EH (cell line): ENCODE measurements at places on chromosomes 13 and 19.

DNA sequence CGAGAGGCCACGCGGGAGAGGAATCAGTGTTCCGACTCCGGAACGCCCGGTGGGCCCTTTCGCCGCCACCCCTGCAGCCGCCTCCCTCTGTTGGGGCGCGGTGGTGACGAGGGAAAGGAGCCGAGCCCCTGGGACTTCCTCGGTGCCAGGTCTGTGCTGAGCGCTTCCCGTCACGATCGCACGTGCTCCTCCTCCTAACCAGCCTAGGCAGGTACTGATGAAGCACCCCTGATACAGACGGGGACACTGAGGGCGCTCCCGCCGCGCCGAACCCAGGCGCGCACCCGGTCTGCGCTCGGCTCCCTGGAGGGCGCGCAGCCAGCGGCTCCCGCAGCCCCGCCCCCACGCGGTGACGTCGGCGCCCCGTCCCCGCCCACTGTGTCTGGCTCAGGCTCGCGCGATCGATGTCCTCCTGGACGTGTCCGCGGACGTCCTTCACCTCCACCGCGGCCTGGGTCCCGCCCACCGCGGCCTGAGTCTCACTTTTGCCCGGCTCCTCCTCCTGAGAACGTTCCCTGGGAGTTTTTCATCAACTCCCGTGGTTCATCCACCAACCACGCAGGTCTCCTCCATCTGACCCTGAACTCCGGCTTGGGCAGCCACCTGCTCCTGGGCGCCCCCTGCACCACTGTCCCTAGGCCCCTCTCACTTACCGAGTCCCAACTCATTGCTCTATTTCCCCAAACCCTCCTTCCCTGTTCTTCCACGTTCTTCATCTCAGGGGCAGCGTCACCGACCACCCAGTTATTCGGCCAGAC lies 2.6 kb upstream of the KLK15 start:
- peak; percentile 59 for DNase-seq

- DNase-seq, result no peak
Observed at GRCh38 chr19:44066305-44066704, 5.7 kb upstream of the ZNF284 start.

DNA sequence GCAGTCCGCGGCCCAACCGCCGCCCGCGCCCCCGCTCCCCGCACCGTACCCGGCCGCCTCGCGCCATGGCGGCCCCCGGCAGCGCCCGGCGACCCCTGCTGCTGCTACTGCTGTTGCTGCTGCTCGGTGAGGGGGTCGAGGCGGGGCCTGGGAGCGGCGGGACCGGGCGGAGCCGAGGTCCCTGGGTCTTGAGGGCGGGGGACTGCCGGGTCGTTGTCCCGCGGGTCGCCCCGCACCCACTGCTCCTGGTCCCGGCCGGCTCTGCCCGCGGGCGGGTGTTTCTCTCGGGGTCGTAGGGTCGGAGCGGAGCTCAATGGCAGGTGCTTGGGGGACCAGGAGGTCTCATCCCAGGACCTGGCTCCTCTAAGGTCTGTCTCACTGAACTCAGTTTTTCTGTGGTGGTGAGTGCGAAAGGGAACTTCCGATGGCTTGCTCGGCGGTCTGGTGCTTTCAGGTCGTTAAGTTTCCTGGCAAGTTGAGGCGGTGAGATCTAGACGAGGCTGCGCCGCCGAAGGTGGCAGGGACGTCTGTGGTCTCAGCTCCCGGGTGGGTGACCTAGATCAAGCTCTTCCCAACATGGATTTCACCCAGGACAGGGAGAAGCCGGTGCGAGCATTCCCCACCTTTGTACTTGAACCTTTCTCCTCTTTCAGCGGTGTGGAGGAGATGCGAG lies 467 bp downstream of the LAMP1 start:
- peak; percentile 38 for DNase-seq

GRCh38 chr13:91356919-91357612 lies 9.6 kb downstream of the MIR17HG start:
- no peak for DNase-seq

GRCh38 chr13:33245505-33246158 lies 39.9 kb downstream of the STARD13 start:
- no peak for DNase-seq

GRCh38 chr19:1438933-1439354 lies 748 bp downstream of the RPS15 start:
- no peak for DNase-seq

DNA sequence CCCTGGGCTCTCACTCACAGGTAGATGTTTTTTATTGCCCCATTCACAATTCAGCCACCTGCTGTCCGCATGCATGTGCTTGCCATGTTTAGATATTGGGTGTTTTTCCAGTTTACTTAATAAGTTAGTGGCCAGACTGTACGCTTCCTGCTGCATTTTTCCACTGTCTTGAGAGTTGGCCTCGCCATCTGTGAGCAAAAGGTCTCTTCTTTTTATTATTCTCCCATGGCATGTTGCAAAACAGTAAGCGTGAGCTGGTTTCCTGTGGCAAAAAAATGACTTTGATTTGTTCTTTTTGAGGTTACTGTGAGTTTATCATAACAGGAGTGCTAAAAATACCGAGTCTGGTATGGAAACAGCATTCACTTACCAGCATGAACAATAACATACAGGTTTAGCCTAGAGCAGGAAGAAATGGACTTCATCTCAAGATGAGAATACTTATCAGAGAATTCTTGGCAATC lies 46.0 kb downstream of the SAE1 start:
- peak; percentile 97 for DNase-seq

DNA sequence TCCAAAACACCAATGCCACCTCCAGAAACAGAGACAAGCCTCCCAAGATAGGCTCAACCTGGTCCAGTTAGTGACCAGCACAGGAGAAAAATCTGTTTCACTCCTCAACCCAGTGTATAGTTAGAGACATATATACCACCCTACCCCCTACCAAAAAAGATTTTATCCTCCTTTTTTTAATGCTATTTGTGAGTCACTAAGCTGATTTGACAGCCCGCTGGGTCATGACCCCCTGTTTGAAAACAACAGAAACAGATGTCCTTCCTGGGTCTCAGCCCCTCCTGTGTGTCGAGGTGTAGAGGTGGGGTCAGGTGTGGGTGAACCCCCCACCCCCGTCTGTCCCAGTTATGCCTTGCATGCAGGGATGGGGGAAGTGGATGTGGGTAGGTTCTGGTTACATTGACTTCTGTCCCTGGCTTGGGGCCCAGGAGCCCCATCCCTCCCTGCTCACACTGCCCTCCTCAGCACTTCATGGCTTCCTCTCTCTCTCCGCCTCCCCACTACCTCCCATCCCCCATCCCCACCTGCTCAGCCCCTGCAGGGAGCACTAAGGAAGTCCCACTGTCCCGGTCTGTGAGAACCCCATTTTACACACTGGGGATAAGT lies 14.0 kb upstream of the TOMM40 start:
- DNase-seq, result no peak

DNA sequence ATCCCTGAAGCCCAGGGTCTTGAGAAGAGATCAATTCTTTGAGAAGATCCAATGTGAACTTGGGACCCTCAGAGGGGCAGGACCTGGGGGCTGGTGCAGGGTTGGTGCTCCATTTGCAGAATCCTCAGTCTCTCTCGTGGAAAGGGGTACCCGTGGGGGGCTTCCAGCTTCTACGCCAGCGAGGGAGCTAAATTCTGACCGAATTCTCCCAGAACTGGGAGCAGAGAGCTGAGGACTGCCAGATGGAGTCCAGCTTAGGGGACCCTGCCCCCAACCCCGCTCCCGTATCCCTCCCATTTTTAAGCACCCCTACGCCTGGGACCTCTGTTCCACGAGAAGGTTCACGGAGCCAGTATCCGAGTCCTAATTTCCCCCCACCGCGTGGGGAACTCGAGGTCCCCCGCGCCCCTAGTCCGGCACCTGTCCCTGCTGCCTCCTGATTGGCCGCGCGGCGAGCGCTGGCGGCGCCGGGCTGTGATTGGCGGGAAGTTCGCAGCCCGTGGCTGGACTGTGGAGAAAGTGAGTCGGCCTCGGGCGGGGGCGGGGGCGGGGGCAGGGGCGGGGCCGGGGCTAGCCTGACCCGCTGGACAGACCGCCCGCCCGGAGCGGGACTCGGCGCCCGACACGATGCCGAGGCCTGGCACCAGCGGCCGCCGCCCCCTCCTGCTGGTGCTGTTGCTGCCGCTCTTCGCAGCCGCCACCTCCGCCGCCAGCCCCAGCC lies 4.4 kb upstream of the LTBP4 start:
- peak; percentile 72 for DNase-seq

DNA sequence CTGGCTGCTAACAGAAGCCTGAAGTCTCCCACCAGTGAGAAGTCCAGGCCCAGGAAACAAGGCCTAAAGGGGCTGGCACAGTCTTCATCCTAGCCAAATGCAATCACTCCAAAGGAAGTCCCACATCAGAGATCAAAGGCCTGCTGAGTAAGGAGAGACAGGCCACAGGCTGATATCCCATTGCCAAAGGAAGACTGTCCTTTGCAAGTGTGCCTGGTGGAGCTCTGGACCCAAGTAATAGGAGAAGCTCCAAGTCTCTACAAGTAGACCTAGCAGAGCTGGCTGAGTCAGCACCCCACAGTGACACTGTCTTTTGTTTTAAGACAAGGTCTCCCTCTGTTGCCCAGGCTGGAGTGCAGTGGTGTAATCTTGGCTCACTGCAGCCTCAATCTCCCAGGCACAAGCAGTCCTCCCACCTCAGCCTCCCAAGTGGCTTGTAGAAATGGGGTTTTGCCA lies 4.5 kb downstream of the DBP start:
- DNase-seq, result peak; percentile 69

DNA sequence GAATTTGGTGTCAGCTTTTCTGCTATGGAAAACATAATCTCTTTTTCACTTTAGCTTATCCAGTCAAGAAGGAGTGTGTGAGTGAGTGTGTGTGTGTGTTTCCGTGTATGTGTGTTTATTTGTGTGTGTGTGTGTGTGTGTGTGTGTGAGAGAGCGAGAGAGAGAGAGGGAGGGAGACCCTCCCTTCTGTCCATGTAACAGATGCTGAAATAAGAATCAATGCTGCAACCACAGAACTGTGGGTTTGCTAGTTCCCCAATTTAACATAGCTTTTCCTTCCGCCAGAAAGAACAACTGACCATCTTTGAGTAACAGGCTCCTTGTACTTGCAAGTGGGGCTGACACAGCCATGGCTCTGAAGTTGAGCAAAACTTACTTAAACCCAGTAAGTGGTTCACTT lies 5.2 kb downstream of the LCP1 start:
- no peak for DNase-seq

GRCh38 chr19:5355076-5355475 lies 14.5 kb upstream of the PTPRS start:
- DNase-seq, result no peak

DNA sequence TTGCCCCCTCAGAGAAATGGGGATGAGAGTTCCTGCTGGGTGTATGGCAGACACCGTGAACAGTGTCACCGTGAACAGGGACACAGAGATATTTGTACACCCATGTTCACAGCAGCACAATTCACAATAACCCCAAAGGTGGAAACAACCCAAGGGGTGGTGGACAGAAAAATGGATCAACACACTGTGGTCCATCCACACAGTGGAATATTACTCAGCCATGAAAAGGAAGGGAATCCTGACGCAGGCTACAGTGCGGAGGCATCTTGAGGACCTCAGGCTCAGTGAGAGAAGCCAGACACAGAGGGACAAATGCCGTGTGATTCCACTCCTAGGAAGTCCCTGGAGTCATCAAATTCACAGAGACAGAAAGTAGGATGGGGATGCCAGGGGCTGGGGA lies 7.6 kb upstream of the CELF5 start:
- no peak for DNase-seq

GRCh38 chr13:92767468-92767867 lies 459.1 kb upstream of the GPC6 start:
- DNase-seq, result no peak

- DNase-seq, result no peak
Observed at GRCh38 chr19:21432590-21432989, 35.7 kb downstream of the ZNF493 start.

DNA sequence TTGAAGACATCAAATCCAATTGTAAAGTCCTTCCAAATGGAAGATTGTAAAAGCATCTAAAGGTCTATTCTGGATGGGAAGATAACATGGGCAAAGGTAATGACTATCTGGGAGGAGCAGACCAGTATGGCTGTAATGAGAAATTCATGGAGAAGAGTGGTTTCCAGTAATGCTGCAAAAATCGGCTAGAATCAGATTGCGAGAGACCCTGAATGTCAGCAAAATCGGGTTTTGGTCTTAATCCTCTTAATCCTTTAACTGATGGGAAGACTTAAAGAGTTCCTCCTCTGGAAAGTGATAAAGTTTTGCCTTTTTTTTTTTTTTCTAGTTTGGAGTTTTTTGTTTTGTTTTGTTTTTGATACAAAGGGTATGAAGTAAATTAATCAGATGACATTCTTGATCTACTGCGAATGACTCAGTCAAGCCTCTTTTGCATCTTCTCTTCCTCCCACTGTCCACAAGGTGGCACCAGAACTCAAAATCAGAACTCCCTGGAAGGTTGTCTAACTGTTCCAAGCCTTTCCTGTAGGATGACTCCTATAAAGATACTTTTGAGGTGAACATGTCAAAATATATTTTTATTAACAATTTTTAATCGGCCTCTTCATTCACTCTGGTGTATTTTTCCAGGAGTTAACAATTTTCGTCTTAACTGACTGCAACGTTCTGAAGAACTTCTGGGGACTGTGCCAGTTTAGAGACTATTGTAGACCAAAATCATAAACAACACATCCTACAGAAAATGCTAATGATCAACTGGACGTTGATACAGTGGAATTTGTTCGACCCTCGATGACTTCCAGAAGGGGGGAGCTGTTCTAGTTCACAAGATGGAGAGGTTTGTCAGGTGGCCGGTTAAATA lies 213.3 kb upstream of the MIR17HG start:
- peak; percentile 54 for DNase-seq

- no peak for DNase-seq
Observed at GRCh38 chr13:104057861-104058260, 991.6 kb upstream of the SLC10A2 start.

- DNase-seq, result no peak
Observed at GRCh38 chr13:102311901-102312300, 89.9 kb downstream of the FGF14 start.
